ENCODE measurements at places on chromosomes 2 and 18.

GRCh38 chr2:42312106-42312505 is 48.9 kb downstream of the COX7A2L start:
- DNase-seq = no peak

GRCh38 chr2:15893085-15893484 is 47.3 kb upstream of the MYCN start:
- DNase-seq = no peak

GRCh38 chr2:158228943-158229508 is 127.3 kb downstream of the UPP2 start:
- DNase-seq = no peak

DNA sequence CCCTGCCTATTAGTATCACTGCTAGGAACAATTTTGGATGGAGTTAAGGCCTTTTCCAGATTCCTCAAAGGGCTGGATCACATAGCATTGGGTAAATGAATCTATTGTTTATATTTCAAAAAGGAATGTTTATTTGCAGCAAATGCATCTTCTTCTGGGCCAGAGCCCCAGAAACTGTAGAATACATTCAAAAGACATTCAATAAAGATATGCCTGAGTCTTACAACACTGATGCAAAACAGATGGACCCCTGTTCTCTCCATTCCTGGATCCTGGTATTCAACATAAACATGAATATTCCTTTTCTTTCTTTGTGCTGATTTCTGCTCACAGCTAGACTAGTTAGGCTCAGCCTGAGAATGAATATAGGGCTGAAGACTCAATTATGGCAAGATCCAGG is 227.2 kb upstream of the KLHL29 start:
- DNase-seq = no peak

DNA sequence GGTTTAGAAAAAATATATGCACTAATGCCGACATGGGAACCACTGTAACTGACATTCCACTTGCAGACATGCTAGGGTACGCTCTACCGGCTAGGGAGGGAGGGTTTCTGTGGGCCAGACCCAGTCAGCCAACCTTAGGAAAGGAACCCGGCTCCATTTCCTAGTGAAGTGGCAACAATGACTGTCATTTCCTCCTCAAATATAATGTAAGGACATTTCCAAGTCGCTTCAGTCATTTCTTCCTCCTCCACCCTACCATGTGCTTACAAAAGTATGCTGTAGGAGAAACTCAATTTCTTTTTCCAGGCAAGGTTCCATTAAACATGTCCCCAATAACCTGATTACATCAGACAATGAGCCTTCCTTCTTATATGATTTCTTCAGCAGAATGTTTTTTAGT is 64.3 kb upstream of the PSMD14 start:
- no peak for DNase-seq

DNA sequence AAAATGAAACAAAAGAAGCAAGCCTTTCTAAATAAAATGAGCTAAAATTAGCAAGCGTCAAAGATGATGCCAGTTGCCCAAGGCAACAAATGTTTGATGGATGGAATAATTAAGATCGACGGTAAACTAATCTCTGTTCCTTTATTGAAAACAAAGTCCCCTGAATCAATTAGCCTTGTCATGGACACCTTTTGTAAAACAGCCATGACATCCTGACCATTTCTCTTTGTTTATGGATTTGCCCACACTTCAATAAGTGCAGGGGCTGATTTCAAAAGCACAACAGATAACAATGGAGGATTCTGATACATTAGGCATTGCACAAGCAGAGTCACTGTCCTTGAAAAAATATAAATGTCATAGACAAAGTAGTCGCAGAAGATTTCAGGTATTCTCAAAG is 160.1 kb upstream of the HNRNPA3 start:
- DNase-seq = no peak

DNA sequence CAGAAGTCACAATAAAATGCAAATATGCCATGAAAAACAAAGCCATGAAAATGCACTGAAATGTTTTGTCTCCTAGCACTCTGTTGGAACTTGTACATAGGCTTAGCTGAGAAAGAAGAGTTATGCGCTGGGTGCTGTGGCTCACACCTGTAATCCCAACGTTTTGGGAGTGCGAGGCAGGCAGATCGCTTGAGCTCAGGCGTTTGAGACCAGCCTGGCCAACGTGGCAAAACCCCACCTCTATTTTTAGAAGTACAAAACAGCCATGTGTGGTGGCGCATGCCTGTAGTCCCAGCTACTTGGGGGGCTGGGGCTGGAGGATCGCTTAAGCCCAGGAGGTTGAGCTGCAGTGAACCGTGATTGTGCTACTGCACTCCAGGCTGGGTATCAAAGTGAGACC is 39.9 kb downstream of the IRS1 start:
- DNase-seq = no peak

GRCh38 chr2:113892004-113892710 is 2.3 kb downstream of the ACTR3 start:
- DNase-seq = no peak

DNA sequence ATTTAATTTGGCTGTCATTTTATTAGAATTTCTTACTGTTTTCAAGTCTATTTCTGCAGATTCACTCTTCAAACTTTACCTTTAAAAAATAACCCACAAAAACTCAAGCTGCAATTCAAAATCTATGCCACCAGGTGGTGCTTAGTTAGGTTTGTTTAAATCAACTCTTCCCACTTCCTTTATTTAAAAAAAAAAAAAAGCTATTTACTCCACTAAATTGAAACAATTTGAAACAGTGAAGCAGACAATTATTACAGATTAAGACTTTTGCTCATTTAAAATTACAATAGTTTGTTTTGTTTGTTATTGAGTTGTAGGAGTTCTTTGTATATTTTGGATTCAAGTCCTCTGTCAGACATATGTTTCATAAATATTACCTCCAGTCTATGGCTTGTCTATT is 300.0 kb downstream of the PDE11A start:
- DNase-seq = no peak

GRCh38 chr2:157426477-157426994 is 17.4 kb downstream of the CYTIP start:
- no peak for DNase-seq

GRCh38 chr2:100852999-100853908 is 33.3 kb downstream of the NPAS2 start:
- DNase-seq = no peak

DNA sequence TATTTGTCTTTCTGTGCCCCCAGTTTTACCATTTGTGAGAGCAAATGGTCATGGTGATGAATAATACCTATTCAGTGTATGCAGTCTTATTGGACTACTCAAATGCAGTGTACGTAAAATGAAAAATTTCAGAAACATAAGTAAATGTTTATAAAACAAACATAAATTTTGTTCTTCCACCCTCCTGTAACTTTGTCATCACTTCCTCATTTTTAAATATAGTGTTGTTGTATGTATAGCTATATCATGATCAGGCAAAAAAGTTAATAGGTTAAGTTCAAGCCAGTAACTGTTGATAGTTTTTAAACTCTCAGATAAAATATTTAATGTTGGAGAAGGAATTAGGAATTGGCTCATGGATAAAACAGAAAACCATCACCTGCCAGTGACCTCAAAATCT is 93.2 kb downstream of the KLF7 start:
- DNase-seq = no peak

DNA sequence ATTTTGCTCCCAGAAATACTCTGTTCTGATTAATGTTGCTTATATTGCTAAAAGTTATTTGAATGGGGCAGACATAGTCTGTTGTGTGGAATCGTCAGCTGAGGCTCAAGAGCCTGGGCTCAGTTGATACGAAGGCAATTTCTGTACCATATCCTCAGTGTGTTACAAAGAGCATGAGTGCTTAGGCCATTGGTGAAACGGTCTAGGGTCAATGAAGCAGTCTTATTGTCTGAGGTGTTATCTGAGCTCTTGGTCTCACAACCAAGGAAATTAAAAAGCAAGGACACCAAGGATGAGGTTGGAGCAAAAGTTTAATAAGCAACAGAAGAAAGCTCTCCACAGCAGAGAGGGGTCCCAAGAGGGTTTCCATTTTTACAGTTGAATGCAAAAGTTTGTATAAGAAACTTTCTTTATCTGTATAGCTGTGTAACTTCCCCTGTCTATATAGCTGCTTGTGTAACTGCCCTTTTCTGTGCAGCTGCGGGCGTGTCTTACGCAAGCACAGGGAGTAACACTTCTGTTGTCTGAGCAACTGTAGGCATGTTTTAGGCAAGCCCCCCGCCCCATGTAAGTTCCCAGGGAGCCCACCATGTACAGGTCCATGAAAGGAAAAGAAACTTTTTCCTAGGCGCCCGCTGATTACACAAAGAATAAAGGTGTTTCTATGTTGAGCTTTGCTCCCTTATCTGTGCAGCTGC is 40.6 kb upstream of the DSC1 start:
- no peak for DNase-seq

DNA sequence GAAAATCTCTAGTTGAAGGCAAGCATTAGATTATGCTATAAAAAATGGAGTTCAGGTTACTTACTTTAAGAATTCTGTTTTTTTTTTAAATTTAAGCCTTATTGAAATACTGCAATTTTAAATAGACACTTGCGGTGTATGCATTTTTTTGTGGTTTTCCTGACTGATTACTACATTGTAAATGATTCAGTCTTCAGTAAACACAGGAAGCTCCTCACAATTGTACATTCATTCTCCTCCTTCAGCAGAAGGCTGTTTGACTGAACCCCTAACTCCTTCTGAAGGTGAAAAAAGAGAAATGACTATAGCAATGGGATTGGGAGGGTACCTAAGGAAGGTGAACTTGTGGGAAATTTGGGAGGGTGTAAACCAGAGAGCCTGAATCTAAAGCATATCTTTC is 136.1 kb downstream of the GCA start:
- DNase-seq = no peak

DNA sequence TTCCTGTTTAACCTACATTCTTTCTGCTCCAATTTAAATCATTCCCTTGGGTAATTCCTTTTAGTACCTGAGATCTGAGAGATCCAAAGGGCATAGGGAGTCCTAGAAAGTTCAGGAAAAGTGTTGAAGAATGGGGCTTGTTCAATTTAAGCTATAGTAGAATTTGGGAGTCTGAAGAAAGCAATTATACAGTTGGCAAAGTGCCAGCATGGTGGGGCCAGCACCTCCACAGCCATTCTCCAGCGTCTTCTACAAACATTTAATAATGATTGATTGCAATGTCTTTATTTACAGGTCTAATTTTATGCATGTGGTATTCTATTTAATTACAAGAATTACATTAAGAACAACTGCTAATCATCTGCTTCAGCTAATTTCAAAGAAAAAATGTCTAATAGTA is 957.7 kb upstream of the GYPC start:
- no peak for DNase-seq

DNA sequence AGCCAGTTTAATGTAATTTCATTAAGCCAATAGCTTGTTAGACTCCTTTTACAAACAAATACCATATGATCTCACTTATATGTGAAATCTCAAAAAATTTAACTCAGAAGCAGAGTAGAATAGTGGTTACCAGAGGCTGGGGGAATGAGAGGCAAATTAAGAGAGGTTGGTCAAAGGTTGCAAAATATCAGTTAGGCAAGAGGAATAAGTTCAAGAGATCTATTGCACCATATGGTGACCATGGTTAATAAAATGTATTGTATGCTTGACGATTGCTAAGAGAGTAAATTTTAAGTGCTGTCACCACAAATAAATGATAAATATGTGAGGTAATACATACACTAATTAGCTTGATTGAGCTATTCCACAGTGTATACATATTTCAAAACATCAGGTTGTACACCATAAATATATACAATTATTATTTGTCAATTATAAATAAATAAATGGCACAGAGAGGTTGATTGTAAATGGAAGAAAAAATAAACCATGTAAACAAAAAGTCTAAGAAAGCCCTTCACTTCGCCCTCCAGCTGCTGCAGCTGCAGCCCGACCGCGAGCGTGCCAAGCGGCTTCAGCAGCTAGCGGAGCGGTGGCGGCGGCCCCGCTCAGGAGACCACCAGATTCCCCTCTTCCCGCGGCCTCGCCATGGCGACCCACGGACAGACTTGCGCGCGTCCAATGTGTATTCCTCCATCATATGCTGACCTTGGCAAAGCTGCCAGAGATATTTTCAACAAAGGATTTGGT is 23.0 kb upstream of the ACTR2 start:
- DNase-seq = no peak

DNA sequence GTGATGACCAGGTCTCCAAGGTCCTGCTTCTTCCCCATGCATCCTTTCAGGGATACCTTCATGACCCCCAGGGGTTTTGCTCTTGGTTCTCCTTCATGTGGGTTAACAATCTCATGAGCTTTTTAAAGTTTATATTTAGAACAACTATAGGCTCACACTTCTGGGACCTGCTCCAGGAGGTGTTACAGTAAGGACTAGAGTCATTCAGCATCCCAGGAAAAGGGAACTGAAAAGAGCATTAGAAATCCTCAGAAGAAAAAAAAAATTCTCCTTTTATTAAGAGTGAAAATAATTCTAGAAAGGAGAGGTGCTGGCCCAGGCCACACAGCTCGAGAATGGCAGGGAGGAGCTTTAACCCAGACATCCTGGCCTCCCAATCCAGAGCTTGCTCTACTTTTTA is 66.5 kb downstream of the SETBP1 start:
- DNase-seq = no peak

- no peak for DNase-seq
Observed at GRCh38 chr2:3456125-3456524, 63.2 kb downstream of the ADI1 start.

DNA sequence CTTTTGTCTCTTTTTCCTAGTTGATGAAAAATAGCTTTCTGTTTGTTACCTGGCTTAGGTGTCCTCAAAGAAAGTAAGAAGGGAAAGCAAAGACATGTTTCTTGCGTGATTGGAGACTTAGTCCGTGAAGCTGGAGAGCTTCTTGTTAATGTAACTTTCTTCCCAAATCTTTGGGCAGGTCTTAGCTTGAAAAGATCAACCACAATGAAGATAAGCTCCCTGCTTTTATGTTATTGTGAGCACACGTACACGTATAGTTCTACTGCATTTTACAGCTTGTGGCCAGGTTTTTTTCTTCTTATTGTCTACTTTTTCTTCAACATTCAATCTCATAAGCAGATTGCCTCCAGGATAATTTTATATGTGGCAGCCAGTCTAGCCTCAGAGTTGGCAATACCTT is 99.8 kb downstream of the DIS3L2 start:
- DNase-seq = no peak

DNA sequence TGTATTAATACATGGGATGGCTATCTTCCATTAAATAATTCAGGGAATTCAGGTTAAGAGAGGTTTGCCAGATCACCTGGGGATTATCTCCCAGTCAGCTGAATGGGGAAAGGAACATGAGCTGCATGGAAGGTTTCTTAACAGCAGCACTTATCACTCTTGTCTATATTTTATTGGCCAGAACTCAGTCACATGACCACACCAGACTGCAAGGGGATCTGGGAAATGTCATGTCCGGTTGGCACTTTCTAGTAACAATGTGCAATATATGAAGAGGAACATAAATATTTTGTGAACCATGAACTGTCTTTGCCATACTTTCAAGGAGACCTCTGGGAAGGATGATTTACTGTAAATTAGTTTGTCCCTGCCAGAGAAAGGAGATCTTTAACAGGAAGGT is 599.1 kb downstream of the SLC4A3 start:
- DNase-seq = no peak

DNA sequence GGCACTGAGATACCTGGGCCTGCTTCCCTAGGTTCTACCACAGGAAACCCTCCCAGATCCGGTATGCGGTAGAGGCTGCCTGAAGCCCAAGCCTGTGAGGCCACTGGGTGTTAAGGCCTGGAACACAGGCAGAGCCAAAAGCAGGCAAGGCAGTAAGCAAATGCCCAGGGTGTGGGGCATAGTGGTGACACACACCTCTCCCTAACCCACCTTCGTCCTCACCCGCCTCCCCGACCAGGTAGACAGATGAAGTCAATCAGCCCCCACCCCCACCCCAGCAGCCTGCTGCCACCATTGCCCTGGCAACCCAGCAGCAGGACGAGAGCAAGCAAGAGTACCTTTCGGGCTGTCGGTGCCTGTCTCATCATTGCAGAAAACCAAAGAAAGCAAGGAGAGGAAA is 6.1 kb downstream of the DCTN1 start:
- no peak for DNase-seq
